Activated naive CD4-positive, alpha-beta T cell (primary cell): ENCODE measurements at places on chromosomes 1 and 21.

- no peak for DNase-seq
These were observed 22.0 kb downstream of the COL6A1 start for GRCh38 chr21:46003575-46004007.

GRCh38 chr1:230509281-230509977, 83.3 kb upstream of the PGBD5 start:
- no peak for DNase-seq

GRCh38 chr1:44034976-44035716, 3.9 kb upstream of the SLC6A9 start:
- no peak for DNase-seq

GRCh38 chr1:17119076-17119772, at the start of gene PADI2:
Gene PADI2 (minus strand): TSS chr1:17119451. CDS start chr1:17119371, 80 bp downstream.
- DNase-seq: peak; percentile 35

- no peak for DNase-seq
These were observed 42.3 kb downstream of the CD247 start for GRCh38 chr1:167476061-167476460.

GRCh38 chr1:186957314-186957713, 128.6 kb downstream of the PLA2G4A start:
- no peak for DNase-seq

- DNase-seq: no peak
These were observed 49.8 kb upstream of the IKBKE start for GRCh38 chr1:206420471-206420870.

- DNase-seq: no peak
These were observed 193.4 kb downstream of the APP start for GRCh38 chr21:25977068-25977611.

- DNase-seq: no peak
These were observed 154.5 kb upstream of the KCND3 start for GRCh38 chr1:112143871-112144441.

DNA sequence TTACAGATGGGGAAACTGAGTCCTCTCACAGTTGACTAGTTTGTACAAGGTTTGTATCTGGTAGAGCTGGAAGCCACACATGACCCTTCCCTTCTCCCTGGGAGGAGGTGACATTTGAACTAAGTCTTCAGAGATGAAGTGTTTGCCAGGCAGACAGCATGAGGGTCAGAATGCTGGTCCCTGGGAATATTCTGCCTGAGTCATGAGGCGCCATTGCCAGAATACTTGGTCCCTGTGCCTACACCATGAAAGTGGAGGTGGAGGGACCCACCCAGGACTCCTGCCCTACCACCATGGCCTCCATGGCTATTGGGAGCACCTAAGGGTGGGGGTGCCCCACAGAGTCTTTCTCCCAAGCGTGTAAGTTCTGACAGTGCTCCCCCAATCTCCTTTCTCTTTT, 7.0 kb downstream of the RPS6KA1 start:
- DNase-seq: no peak

GRCh38 chr1:202710070-202711045, at the start of gene SYT2:
Gene SYT2 (minus strand): TSS chr1:202710454. CDS start chr1:202605772, 104,682 bp downstream.
- DNase-seq: no peak

GRCh38 chr1:57304591-57304990, 119.3 kb downstream of the DAB1 start:
- DNase-seq: no peak

DNA sequence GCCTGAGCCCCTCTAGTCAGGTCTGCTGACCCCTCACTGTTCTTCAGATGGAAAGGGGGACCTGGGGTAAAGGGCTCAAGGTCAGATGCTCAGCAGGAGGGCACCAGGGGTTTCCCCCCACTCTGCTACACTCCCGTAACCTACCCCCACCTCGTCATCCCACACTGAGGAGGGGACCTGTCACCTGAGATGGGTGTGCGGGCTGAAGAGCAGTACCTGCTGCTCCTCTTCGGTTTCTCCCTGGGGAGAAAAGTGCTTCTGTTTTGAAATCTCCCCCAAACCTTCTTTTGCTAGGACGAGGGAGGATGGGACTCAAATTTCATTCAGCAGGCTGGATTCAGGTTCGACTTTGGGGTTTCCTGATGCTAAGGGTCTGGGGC, 65.2 kb downstream of the SYT2 start:
- no peak for DNase-seq

- DNase-seq: peak; percentile 74
These were observed 20.0 kb downstream of the MEF2D start for GRCh38 chr1:156480411-156481192.

- no peak for DNase-seq
These were observed 1157.3 kb downstream of the PLA2G4A start for GRCh38 chr1:187985897-187986654.

- DNase-seq: no peak
These were observed 146.7 kb downstream of the CSMD2 start for GRCh38 chr1:34018285-34018684.

GRCh38 chr1:48227165-48228013, 4.9 kb downstream of the SLC5A9 start:
- DNase-seq: no peak

- DNase-seq: no peak
These were observed 79.7 kb downstream of the ZNF326 start for GRCh38 chr1:90074566-90074965.

GRCh38 chr1:206503591-206504362, 3.6 kb upstream of the RASSF5 start:
- no peak for DNase-seq

DNA sequence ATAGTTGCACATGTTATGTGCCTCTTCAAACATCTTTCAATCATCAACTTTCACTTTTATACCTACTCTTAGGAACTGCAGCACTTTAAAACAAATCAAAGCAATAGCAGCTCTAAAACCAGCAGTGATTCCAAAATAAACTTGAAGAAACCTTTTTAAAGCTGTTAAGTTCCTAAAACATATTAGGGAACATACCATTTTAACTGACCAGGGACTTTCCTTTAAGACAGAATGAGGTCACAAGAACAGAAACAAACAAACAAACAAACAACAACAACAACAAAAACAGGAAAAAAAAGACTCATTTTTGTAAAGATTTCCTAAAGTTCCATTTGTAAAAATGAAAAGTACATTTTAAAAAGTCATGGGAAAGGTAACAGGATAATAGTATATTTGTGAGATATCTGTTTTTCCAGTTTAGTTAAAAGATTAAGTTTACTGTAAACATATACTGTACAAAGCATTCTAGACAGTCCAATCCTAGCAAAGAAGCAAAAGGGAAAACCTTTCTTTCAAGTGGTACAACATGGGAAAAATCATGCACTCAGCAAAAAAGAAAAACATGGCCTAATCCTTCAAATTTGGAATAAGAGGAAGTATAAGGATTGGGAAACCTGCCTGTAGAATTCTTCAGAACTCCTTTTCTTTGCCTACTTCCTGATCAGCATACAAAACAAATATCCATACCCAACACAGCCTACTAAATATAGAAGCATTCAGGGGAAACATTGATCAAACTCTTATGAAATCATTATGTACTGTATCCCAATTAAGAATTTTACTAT, 45.5 kb downstream of the EPS15 start:
- DNase-seq: no peak

GRCh38 chr21:40929833-40930232, 82.9 kb upstream of the DSCAM start:
- DNase-seq: no peak
